CD4-positive, alpha-beta T cell treated with Interleukin-17A for 4 hours (primary cell): ENCODE measurements at places on chromosomes 3 and 15.

GRCh38 chr3:111237946-111238345 is 166.3 kb downstream of the NECTIN3 start:
- no peak for DNase-seq

DNA sequence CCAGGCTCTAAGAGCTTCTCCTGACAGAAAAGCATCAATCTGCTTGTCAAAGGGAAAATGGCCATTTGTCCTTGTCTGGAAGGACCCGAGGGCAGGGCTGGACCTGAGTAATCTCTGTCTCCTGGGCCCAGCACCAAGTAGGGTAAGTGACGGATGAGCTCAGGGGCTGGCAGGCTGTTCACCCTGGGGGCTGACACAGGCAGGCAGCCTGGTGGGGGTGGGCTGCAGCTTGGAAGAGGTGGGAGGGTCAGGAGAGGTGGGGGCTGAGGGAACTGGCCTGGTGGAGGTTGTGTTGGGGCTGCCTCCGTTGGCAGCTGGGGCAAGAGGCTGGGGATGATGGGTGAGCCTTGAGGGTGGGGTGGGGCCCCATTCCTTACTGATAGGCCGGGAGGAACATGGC is 42.3 kb upstream of the ADPGK start:
- DNase-seq = no peak

DNA sequence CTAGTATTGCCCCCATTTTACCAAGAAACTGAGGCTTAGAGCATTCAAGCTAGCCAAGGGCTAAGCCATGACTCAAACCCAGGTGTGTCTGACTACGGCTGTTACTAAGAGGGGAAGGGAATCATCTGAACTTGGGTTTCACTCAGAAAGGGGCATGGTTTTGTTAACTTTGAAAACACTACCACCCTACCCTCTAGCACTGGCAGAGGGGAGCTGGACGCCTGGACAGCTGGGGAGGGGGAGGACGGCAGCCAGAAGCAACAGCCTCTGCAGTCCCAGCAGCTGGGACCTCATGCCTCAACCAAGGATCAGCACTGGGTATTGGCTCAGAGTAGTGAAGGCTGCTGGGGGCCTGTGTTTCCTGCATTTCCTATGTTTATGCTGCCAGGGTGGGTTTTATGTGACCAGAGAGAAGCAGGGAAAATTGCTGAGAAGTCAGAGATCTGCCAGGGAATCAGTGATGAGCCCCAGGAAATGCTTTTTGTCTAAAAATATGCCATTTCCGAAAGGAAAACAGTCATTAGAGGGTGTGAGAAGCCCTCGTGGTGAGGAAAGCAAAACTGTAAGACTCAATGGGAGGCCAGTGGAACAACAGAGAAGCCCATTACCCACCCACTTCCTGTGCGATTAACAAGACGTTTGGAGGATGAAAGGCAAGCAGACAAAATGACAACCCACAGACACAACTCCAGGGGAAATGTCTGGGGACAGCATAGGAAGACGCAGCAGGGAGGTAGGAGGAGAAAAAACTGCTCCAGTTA is 41.2 kb downstream of the LIPC start:
- DNase-seq = peak; percentile 50

DNA sequence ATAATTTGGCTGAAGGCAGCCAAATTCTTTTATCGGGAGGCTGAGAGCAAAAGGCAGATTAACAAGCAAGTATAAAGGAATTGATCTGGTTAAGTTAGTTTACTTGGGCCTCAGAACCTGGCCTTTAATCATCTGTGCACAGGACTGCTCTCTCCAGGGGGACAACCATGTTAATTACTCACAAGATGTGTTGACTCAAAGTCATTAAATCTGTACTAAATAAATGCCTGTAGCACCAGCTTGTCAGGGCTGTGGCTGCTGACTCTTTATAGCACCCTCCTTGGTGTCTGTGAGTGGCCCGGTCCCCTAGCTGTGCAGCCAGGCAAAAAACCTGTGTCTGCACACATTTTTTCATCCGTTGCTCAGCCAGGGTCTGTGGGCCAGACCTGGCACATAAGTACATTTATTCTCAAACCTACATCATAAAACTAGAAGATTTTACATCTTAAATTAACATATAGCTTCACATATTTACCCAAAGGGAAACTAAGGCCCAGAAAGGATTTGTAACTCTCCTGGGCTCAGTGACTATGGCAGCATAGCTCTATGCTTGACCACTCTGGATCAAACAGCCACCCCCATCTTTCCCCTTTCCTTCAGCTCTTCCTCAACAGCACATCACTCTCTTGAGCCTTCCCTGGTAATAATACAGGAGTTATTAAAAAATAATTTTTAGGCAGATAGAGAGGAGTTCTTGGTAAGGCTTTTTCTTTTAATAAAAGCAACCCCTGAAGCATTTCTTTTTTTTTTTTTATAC is 51.4 kb downstream of the NCEH1 start:
- DNase-seq = no peak

DNA sequence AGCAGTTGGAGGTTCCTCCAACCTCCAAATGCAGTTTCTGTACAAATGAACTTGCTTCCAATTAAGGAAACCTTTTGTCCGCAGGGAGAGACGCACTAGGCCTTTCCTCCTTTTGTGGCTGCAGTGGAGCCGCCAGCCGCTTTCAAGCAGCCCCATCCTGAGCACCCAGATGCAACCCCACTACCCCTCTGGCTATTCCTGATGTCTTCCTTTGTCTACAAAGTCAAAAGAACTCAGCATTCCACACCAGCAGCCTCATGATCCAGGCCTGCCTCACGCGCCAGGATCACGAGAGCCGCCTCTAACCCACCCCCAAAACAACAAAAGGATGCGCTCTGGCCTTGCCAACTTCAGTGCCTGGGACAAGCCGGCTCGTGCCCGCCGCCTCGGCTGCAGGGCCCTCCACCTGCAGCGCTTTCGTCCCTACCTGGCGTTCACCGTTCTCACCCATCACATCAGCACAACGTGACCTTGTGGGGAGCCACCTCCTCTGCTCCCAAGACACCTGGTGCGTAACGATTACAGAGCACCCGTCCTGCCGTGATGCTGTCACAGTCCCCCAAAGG is 48.2 kb upstream of the MUC4 start:
- DNase-seq = no peak

GRCh38 chr3:62566022-62566557 is 192.7 kb upstream of the FEZF2 start:
- no peak for DNase-seq

GRCh38 chr15:69454953-69455352 is 2.3 kb downstream of the RPLP1 start:
- DNase-seq = no peak

- peak; percentile 32 for DNase-seq
Measured at GRCh38 chr3:152458376-152459117, 189.8 kb downstream of the MBNL1 start.

DNA sequence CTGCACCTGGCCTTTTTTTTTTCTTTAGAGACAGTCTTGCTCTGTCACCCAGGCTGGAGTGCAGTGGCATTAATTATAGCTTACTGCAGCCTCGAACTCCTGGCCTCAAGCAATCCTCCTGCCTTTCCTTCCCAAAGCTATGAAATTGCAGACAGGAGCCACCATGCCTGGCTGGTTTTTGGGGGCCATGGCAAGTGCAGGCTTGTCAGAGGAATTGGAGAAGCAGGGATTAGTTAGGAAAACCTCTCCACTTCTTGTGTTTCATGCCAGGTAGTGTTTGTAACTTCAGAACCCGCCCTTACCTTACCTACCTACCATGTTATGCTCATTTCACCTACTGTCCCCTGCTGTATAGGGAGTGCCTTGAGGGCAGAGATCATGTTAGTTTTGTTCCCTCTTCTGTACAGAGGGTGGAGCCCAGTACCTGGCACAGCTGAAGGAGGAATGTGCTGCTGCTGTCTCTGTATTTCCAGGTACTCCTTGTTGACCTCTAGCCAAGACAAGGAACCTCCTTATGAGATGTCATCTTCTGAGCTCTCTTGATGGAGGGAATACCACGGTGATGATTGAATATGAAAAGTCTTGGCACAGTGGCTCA is 43.8 kb downstream of the TRAK1 start:
- DNase-seq = no peak

DNA sequence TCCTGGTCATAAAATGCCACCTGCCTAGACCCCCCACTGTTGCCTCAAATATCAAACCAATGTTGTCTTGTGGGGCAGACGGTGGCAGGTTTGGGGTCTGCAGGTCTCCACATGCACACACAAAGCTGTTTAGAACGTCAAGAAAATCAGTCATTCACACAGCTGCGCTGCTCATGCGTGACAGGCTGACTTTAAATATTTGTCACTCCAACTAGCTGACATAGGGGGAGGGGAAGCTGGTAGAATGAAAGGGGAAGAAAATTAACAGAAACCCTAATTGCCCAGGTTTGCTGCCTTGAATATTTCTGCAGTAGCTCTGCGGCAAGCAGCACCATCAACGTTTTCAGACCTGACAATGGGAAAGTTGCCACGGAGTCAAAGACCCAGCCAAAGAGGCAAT is 201.8 kb downstream of the ABHD5 start:
- no peak for DNase-seq

- DNase-seq = no peak
Measured at GRCh38 chr3:188421151-188421821, 267.3 kb downstream of the LPP start.

- peak; percentile 20 for DNase-seq
Measured at GRCh38 chr3:8663177-8664061, 18.8 kb upstream of the SSUH2 start.

DNA sequence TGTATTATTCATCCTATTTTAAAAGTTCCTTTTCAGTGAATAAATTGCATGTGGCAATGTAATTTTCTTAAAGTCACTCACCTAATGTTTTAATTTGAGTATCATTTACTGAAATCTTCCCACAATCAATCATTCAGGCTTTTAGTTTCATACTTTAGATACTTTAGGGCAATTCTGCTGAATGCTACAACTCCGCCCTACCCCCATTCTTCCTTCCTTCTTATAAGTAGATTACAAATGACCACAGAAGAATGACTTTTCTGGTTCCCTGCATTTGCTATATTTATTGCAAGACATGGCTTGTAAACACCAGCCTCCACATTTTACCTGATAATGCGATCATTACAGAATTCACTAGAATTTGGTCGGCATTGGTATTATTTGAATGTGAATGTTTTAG is 1061.9 kb downstream of the FHIT start:
- DNase-seq = no peak

DNA sequence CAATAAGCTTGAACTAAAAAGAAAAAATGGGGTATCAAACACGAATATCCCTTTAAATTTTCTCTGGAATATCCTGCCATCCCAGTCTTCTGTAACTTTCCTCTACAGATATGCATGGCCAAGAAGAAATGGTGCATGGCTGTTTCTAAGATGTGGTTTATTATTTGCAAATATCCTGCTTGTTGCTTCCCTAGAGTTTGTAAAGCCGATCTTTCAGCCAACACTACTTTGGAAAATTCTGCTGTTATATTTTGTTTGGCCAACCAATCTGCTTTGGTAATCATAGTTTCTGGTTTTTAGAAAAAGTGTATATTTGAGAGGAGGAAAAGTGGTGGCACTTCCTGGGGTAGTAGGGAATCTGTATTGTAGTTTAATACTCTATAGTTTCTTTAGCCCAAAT is 13.9 kb downstream of the PHLDB2 start:
- DNase-seq = no peak

- no peak for DNase-seq
Measured at GRCh38 chr3:136898549-136898948, 36.5 kb downstream of the NCK1 start.

DNA sequence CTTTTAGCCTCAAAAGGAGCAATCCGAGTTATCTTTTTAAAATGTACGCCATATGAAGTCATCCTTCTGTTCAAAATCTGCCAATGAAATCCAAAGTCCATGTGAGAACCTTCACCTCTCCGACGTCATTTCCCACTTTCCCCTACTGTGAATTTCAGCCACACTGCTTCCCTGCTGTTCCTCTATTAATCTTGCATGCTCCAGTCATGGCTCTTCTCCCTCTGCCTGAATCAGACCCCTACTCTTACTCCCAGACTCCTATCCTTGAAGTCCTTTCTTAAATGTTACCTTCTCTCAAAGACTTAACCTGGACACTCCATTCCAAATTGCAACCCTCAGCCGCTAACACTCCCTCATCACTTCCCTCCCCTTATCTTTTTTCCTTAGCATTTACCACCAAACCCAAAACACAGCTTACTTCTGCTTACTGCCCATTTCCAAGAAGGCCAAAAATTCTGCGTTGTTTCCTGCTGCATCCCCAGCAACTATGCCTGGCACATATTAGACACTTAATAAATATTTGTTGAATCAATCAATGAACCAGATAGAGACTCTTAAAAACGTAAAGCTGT is 1.2 kb downstream of the NKIRAS1 start:
- no peak for DNase-seq

GRCh38 chr3:189157232-189158007 is 14.4 kb upstream of the TPRG1 start:
- DNase-seq = no peak

DNA sequence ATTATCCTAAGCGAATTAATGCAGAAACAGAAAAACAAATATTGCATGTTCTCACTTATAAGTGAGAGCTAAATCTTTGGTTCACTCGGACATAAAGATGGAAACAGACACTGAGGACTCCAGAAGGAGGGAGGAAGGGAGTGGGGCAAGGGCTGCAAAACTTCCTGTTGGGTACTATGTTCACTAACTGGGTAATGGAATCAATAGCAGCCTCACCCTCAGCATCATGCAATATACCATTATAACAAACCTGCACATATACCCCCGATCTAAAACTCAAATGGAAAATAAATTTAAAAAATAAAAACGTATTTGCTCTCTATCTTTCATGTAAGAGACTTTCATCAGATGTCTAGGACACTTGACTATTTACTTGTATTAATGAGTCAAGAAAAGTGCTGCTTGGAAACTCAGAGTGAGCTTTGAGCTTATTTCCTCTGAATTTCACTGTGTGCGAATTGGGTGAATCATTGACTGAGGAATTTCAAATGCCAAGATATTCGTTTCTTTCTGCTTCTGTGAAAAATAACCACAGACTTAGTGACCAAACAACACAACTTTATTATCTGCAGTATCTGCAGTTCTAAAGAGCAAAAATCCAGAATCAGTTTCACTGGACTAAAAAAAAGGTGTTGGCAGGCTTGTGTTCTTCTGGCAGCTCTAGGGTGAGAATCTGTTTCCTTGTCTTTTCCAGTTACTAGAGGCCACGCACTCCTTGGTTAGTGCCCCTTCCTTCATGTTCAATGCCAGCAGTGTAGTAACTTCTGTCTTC is 18.4 kb downstream of the TM4SF18 start:
- DNase-seq = no peak
